Amygdala (tissue), 56 donors: ENCODE measurements at places on chromosomes 13 and 19.

DNA sequence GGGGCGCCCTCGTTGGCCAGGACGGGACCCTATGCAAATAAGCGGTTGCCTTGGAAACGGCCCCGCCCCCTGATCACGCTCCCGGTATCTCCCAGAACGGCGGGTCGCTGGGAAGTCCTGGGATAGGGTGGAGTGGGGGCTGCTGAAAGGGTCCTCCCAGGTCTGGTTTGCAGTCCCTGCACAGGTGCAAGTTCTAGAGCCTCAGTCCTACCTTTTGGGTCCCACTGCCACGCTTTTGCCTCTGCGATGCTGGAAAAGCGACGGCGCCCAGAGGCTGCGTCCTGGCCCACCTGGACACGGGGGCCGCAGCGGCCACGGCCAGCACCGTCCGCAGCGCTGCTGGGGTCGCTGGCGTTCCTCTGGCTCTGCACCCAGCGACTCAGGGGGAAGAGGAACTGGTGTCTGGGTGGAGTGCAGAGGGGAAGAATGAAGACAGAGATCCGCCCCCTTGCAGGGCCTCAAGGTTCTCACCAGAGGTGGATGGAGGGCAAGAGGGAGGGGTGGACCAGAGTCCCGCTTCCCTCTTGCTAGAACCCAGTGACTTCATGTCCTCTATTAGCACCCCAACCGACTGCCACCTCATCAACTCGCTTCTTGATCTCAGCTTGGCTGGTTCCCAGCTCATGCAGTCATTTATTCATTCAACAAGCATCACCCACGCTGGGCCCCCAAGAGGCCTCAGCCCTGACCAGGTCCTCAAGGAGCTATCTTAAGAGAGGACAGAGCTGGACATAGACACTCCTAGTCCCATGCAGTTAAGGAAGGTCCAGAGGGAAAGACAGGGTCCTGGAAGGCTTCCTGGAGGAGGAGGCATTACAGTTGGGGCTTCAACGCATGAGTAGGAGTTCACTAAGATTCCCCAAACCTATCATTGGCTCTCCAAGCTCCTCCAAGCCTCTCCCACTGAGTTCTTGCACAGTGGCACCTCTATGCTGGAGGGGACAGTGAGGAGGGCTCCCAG lies at the start of gene LRRC25:
TSS of gene LRRC25 (minus strand) at position 381 of the 961 bp plus-strand sequence. CDS start 659 bp downstream, outside the sequence.
- DNase-seq = no peak

DNA sequence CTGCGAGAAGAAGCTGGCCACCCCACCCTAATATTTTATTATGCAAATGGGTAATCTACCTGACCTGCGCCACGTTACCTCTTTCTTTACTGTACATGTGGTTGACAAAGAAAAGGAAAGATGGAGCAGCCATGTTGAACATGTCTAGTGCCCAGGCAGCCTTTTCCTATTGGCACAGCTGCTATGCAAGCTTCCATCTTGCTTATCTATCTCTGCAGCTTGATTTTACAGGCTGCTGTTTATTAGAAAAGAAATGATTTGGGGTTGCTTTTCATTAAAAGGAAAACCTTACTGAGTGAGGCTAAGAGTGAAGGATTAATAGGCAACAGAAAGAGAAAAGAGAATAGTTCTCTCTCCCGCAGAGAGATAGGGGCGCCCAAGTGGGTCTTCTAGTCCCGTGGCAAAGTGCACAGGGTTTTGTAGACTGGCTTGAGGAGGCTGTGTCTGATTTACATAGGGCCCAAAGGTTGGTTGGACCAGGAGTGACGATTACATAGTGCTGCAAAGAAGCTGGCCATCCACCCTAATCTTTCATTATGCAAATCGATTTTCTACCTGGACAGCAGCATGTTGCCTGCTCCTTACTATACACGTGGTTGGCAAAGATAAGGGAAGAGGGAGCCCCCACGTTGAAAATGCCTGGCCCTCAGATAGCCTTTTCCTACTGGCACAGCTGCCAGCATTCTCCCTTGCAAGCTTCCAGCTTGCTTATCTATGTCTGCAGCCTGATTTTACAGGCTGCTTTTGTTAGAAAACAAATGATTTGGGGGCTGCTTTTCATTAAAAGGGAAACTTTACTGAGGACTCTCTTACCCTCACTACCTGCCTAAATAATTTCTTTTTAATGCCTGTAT lies 28.3 kb downstream of the OR10H4 start:
- no peak for DNase-seq

GRCh38 chr13:113178070-113178895 lies 19.8 kb downstream of the PROZ start:
- DNase-seq = no peak

DNA sequence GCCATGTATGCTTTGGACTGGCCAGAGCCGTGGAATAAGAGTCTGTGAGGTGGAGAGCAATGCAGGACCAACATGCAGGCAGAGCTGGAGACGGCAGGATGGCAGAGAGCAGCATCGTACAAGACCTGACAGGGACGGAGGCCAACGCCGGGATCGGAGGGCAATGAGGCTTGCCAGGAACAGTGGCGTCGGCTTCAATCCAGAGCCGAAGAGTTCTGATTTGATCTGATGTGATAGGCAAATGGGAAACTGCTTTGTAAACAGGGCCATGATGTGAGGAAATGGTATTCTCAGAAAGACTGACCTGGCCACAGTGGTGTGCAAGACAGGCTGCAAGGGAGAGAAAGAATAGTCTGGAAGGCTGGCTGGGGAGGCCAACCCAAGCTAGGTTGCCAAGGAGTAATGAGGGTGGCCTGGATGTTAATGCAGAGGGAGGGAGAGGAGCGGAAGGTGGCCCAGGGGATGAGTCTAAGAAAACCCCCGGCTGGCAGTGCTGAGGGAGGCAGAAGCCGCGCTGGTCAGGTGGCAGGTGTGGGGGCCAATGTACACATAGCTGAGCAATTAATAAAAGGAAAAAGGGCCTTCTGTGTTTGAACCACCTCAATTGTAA lies 26.7 kb downstream of the RCBTB2 start:
- DNase-seq = no peak

- no peak for DNase-seq
These were observed 553 bp upstream of the SLC7A1 start for GRCh38 chr13:29596064-29596418.

DNA sequence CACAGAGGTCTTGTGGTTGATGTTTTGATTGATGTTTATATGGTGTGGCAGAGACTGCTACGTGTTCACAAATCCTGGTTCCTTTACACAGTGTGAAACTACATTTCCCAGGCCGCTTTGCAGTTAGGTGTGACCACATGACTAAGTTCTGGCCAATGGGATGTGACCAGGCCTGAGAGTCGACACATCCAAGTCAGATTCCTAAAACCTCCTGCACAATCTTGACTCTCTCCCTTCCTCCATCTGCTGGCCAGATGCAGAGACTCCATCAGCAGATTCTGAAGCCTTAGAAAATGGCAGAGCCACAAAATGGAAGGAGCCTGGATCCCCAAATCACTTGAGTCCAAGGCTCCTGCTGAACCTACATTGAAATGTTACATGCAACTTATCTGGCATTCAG lies 12.6 kb downstream of the CD37 start:
- no peak for DNase-seq

DNA sequence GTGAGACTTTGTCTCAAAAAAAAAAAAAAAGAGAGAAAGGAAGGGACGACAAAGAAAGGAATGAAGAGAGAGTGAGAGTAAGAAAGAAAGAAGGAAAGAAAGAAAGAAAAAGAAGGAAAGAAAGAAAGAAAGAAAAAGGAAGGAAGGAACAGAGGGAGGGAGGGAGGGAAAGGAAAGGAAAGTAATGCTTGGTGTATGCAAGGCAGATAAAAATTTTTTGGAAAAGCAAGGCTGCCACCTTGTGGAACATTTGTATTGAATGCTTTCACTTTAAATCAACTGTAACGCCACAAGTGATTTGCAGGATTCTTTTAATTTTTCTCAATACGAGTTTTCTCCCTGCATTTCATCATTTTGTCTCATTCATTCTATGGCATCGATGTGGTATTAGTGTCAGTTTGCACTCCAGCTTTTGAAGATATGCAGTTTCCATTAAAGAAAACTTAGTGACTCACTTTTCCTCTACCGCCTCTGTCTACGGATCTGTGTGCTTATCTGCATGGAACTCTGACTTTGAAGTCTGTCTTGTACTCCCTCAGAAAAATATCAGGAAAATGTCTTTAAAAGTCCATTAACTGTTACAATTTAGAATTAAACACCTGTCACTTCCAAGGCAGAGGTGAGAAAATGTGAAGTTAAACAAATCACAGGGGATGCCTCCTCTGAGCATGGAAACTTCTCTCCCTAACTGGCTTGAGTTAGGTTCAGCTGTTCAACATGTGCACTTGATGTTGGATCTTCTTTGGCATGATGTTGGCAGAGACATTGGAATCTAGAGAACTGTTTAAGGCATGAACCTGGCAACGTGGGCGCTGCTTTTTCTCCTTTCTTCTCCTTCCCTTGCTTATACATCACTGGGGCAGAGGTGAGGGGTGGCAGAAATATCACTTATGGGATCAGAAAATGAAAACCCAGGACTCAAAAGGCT lies 20.0 kb upstream of the ZDHHC20 start:
- DNase-seq = no peak

DNA sequence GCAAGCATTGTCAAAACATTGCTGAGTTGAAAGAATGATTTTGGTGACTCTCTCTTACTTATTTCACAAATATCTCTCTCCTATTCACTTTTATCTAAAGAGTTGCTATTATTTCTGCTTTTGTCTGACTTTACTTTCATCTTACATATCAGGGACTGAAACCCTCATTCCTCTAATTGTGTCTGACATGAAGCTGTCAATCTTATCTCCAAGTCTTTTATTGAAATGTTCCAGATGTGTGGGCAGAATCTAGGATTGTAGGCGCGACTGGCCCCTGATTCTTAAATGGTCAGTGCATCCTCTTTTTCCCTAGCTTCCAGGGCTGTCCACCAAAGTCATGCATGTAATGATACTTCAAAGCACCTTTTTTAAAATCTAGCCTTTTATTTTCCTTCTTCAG lies 174.6 kb downstream of the NDFIP2 start:
- no peak for DNase-seq

DNA sequence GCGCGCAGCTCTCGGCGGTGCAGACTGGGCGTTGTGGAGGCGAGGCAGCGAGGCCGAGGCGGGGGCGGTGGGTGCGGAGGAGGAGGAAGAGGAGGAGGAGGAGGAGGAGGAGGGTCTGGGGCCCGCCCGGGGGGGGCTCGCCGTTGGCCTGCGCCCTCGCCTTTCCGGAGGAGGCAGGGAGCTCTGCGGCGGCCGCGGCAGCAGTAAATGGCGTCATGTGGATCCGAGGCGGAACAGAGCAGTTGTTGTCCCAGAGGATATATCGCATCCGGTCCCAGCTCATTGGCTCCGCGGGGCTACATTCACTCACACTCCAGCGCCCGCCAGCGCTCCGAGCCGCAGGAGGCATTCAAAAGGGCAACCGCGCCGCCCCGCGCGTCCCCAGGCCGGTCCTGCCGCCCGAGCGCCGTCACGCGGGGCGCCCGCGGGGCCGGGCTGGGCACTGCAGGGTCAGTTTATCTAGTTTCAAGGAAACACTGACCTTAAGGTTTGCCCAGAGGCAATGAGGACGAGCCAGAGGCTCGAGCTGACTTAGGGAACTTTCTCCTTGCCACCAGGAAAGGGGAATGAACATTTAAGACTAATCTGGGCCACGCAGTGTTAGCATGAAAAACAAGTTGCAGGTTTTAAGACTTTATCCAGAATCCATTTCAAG lies at the start of gene SPRY2:
TSS of gene SPRY2 (minus strand) at position 26 of the 655 bp plus-strand sequence. CDS start 3,421 bp downstream, outside the sequence.
- peak; percentile 92 for DNase-seq

- DNase-seq = no peak
These were observed 104.3 kb upstream of the PCDH17 start for GRCh38 chr13:57527114-57527735.

DNA sequence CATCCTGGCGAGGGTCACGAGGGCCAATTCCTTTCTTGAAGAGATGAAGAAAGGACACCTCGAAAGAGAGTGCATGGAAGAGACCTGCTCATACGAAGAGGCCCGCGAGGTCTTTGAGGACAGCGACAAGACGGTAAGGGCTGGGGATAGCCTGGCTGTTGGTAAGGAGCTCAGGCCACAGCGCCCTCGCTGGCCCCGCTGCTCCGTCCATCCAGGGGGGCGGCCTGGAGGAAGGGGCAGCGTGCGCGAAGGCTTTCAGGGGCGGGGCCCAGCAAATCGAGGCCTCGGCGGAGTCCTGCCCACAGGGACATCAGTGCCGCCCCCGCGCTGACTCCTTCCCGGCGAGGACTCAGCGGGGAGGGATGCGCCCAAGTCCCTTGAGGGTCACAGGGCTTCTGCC lies 6.9 kb downstream of the F10 start:
- DNase-seq = no peak

DNA sequence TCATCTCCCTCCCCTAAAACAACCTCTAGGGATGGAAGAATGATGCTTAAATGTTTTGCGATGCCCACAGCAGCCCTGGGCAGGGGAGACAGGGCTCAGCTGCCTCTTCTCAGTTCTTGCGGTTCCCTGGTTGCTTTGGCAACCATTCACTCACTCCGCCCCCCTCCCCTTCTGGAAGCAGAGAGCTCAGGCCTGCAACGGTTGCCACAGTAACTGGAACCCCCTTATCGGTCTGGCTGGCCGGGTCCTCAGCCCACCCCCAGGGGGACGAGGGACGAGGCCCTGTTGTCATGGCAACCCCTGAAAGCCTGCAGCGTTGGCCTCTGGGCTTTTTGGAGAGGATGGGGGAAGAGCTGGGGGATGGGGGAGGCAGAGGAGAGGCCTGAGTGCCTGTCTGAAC lies 19.5 kb downstream of the NOVA2 start:
- DNase-seq = no peak

DNA sequence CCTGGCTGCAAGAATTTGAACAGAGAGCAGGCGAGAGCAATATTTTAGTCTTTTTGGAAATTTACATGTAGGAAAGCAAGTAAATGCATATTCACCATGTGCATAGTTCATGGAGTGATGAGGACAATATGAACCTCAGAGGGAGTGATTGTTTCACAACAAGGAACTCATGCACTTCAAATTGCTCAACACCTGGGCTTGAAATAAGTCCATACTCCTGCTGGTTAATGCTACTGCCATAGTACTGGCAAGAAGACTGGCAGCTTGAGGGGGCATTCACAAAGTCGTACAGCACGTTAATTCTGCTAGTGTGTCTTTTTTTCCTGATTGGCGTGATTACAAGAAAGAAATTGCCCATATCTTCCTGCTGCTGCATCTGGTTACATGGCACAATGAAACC lies 267.6 kb downstream of the PCDH17 start:
- DNase-seq = no peak

GRCh38 chr19:12804051-12804450 lies 2.2 kb downstream of the THSD8 start:
- no peak for DNase-seq

GRCh38 chr13:104404325-104404724 lies 1338.1 kb upstream of the SLC10A2 start:
- DNase-seq = no peak

- no peak for DNase-seq
These were observed 22.1 kb downstream of the CUL4A start for GRCh38 chr13:113231306-113232207.

DNA sequence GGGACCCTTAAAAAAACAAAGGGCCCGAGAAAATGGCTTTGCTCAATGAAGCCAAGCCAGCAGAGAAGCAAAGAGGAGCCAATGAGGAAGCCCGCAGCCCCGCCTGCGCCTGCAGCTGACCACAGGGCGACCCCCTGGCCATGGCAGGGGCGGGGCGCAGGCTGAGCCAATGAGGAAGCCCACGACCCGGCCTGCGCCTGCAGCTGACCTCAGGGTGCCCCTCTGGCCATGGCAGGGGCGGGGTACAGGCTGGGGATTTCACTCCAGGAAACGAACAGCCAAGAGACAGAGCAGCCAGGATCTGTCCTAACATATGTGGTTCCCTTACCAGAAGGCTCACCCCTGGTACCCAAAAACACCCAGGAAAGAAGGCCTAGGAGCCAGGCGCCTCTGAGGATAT lies 101.4 kb downstream of the STK24 start:
- no peak for DNase-seq

GRCh38 chr13:96636001-96636709 lies 358.1 kb downstream of the OXGR1 start:
- DNase-seq = no peak

GRCh38 chr19:55398200-55398925 lies 9.2 kb downstream of the UBE2S start:
- DNase-seq = no peak
